RKO (cell line): ENCODE measurements at places on chromosomes 2 and 18.

GRCh38 chr2:85584354-85584856, at the start of gene VAMP5:
TSS of gene VAMP5 (plus strand) at chr2:85584431. CDS start at chr2:85584491, 60 bp downstream.
- no peak for DNase-seq

DNA sequence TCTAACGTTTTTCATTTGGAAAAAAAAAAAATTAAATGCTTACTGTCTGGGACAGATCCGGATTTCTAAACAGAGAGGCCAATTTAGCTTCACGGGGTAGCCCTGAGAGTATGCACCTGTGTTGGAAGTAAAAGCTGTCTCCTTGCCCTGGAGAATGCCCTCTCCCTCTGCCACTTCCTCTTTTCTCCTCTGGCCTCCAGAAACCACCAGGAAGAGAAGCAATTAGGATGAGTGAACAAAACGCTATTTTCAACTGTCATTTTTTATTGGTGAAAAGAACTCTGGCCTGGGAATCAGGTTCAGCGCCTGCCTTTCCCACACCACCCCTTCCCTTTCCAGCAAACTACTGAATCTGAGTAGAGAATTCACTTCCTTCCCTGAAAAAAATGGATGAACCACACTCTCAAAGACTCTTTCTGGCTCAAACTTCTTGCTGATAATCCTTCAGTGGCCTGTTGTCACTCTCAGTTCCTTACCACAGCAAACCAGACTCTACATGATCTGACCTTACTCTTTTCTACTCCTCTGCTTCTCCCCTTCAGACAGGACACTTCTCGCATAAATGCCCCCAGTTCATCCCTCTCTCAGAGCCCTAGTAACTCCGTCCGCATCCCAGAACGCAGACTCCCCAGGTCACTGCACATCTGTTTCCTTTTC, 29.8 kb downstream of the KLF7 start:
- DNase-seq: no peak

- DNase-seq: peak; percentile 20
Measured at GRCh38 chr18:44838971-44839666, 158.4 kb downstream of the SETBP1 start.

- peak; percentile 50 for DNase-seq
Measured at GRCh38 chr18:4870177-4870773, 326.8 kb downstream of the AKAIN1 start.

DNA sequence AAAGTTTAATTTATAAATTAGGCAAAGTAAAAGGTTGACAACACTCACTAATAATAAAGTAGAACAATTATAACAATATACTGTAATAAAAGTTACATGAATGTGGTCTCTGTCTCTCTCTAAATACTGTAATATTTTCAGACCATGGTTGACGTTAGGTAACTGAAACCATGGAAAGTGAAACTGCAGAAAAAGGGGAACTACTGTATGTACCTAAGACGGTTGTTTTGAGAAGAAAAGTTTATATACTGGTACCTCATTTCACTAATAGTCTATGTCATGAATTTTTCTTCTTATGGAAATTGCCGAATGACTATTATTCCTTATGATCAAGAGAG, 166.7 kb upstream of the ZNF521 start:
- DNase-seq: no peak
